Retina (tissue), 1 donor: ENCODE measurements at places on chromosomes 7 and 10.

DNA sequence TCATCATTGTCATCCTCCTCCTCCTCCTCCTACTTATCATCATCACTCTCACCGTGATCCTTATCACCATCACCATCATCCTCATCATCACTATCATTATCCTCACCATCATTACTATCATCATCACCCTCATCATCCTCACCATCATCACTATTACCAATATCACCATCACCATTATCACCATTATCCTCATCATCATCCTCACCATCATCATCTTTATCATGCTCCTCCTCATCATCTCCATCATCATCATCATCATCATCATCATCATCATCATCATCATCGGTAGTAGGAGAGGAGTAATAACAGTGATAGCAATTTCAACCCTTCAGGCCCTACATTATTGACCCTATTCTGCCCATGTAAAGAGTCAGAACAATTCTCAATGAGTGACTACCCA is 345.9 kb upstream of the ZNF32 start:
- no peak for DNase-seq

GRCh38 chr7:137160236-137160635 is 183.3 kb downstream of the PTN start:
- no peak for DNase-seq

DNA sequence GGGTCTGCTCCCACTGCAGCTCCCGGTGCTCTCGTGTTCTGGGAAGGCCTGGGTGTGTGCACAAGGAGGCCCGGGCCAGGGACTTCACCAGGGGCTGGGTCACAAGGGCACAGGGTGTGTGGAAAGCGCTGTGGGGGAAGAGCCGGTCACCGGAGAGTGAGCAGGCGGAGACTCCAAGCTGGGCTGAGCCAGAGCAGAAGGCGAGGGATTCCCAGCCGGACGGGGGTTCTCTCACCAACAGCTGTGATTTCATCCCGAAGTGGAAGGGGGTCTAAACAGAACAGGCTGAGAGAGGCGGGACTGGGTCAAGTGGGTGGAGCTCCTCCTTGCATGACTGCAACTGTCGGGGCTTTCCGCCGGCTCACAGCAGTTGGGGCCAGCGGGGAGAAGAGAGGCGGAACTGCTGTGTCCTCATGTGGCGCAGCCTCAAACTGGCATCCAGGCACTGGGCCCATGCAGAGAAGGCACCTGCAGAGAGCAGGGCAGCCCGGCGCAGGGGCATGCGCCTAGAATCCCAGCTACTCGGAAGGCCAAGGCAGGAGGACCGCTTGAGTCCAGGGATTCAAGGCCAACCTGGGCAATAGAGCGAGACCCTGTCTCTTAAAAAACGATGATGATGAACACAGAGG is 7.6 kb upstream of the ORAI2 start:
- DNase-seq, result peak; percentile 63

DNA sequence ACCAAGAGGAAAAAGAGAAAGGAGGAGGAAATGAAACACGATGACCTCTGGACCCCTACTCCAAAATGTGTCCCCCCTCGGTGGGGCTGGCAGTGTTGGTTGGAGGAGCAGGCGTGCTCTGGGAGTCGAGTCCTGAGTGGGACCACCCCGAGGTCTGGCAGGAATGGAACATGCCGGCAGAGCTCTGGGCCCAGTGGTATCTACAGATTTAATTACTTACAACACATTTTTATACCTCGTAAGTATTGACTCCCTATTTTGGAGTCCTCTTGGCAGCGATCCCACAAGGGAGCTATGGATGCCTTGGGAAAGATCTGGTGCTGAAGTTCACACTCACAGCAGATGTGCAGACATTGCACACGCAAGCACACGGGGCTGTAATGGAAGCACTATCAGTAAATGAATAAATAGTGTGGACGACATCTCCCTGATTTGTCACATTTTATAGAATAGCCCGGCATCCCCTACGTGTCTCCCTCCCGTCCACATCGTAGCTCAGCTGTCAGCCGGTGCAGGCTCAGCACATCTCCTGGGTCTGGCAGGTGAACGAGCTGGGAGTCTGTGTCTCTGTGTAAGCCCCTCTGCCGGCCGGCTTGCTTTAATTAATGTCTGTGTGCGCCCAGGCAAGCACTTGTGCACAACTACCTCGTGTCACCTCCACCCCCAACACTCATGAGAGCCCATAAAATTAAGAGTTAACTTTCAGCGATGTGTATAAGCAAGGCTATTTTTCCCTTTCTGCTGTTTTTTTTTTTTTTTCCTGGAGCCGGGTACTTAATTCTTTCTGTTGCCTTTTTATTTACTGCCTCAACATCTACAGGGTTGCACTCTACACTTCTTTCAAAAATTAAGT is 603.2 kb downstream of the LRMDA start:
- peak; percentile 56 for DNase-seq

GRCh38 chr7:38066391-38066790 is 111.7 kb upstream of the STARD3NL start:
- no peak for DNase-seq
